T-cell (primary cell): ENCODE measurements at places on chromosomes 1 and 21. TPM values are rescaled to one million over a fixed set of nuclear protein-coding genes. Genes with fewer than 3 reads are reported as not detected.

GRCh38 chr1:49052102-49052501 lies 275.4 kb upstream of the BEND5 start:
- no peak for DNase-seq

DNA sequence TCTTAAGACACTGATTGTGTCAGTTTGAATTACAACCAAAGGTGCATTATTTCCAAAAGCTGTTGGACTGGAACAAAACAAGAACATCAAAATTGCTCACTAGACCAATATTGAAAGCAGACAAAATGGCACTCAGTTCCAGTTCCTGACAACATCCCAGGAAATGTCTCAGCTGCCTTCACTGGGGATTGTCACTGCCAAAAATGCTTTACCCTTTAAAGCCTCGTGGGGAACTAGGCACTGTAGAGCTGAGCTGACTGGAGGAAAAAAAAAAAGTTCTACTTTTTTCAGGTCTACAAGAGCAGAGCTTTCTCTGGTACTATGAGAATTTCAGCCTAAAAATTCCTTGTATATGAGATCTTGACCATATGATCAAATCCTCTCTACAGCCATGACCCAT lies 21.9 kb downstream of the GPR52 start:
- no peak for DNase-seq

Gene SLC26A9
- total RNA-seq: not detected

Gene KLHDC7A
- not detected for total RNA-seq

- DNase-seq: no peak
Measured at GRCh38 chr1:103108376-103109150, at the start of gene COL11A1. Gene COL11A1 (minus strand): TSS chr1:103108522. CDS start chr1:103108178, 344 bp downstream.

- DNase-seq: no peak
Measured at GRCh38 chr1:41804176-41804575, 114.5 kb downstream of the HIVEP3 start.

GRCh38 chr1:233647073-233647472 lies 33.2 kb downstream of the KCNK1 start:
- DNase-seq: no peak

GRCh38 chr1:237528545-237528944 lies 362.2 kb downstream of the ZP4 start:
- DNase-seq: no peak

DNA sequence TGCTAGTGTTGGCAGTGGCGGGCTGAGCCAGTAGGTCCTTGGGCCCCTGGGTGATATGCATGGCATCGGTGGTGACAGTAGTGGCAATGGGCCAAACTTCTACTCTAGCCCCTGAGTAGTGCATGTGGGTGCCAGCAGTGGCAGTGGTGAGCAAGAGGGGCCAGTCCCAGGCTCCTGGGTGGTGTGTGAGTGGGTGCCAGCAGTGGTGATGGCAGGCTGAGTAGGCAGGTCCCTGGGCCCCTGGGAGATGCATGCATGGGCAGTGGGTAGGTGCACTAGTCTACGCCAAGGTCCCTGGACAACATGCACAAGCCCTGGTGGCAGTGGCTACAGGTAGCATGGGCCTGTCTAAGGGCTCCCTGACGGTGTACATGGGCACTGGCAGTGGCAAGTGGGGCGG lies 24.6 kb upstream of the TTC22 start:
- no peak for DNase-seq

GRCh38 chr1:29630756-29631155 lies 394.4 kb downstream of the PTPRU start:
- no peak for DNase-seq

Gene ZNF436
- 4.6 TPM for total RNA-seq

- no peak for DNase-seq
Measured at GRCh38 chr21:34944015-34944755, 104.9 kb downstream of the RUNX1 start.

DNA sequence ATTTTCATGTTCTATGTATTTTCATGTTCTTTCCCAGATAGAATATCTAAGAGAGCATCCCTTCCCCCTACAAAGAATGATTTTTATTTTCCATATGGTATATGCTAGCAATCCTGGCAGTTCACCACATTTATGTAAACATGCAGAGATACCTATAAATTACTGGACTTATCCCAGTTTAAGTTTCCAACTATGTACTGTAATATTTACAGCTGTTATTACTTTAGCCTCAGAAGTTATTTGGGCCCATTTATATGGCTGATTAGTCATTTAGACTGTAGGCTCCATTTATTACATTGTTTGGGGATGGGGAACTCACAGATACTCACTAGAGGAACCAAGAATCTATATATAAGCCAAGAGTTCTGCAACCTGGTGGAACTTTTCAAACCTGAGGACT lies 84.8 kb upstream of the WARS2 start:
- DNase-seq: no peak

Gene TMEM200B
- not detected for total RNA-seq

GRCh38 chr1:21801100-21801499 lies 11.0 kb upstream of the LDLRAD2 start:
- no peak for DNase-seq

DNA sequence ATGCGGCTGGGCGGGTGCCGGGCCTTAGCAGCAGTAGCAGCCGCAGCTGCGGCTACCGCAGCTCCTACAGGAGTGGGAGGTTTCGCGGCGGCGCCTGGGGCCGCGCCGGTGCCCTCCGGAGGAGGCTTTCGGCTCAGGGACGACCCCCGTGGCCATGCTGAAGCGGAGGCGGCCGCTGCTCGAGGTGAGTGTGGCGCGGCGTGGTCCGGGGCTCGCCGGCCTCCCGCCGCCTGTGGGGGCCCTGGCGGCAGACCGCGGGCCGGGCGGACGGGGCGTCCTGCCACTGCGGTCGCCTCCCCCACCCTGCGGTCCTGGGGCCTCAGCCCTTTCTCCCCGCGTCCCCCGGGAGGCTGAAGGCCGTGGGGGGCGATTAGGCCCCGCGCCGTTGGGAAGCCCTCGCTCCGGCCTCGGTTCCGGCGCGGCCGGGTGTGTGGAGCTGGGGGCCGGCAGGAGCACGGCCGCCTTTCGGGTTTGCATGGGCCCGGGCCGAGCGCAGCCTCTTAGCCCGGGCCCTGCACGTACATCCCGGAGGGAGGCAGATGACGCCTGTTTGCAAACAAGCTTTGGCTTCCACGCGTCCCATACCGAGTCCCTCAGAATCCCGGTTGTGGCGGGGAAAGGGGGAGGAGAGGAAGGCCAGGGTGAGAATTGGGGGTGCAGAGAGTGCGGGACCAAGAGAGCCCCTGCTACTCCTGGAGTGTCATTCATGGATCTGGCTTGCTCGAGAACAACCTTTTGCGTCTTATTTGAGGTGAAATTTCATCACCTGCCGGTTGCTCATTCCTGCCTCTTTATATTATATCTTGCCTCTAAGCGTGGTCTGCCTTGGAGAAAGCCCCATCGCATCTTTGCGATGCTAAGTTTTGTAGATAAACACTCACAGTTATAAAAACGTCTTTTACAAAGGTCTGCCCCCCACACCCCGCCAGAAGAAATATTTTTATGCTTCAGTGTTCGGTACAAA lies 613 bp downstream of the ZFYVE9 start:
- peak; percentile 9 for DNase-seq

Gene KCNQ4
- total RNA-seq: 0.26 TPM

Gene BACE2
- 0.68 TPM for total RNA-seq

- DNase-seq: no peak
Measured at GRCh38 chr1:46862348-46862747, 63.5 kb downstream of the CYP4B1 start.

DNA sequence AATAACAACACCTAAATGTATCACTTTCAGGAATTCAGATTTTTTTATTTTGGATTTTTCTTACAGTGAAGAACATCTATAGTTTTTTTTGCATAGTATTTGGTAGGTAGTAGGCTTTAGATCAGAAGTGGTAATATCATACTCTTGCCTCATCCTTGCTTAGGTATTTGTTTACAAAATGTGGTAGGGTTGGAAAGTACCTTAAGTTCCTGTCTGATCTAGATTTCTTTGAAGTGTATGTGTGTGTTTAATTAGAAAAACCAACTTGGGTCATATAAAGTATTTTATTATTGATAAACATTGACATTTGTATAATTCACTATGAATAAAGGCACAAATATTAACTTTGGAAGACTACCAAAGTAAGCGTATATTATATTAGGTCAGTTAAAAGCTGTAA lies 85.3 kb upstream of the GPR88 start:
- no peak for DNase-seq

Gene TFAP2E
- total RNA-seq: 3.1 TPM

Gene GSTM5
- 0.63 TPM for total RNA-seq

DNA sequence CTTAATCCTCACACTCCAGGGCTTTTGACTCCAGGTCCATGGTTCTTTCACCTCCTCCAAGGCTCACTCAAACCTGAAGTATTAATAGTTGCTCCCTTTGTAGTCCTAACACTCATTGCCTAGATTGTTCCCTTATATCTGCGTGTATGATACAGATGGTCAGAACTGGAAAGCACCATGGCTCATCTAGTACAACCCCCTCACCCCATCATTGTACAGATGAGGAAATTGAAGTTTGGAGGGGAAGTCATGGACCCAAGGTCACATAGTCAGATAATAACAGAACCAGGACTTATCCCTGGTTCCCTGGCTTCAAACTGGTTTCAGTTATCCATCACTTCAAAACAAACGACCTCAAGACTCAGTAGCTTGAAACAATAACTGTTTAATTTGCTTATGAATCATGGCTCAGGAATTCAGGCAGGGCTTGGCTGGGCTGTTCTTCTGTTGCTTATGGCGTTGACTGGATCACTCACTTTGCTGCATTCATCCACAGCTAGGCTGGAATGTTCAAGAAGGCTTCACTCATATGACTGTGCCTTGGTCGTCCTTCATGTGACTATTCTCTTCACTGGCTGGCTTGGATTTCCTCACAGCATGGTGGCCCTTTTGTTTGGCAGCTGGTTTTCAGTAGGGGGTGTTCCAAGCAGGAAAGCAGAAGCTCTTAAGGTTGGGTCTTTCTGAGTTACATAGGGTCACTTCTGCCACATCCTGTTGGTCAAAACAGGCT lies 5.0 kb downstream of the NOS1AP start:
- no peak for DNase-seq

- no peak for DNase-seq
Measured at GRCh38 chr1:196858811-196859210, 29.0 kb upstream of the CFHR4 start.

Gene CFHR1
- 0.41 TPM for total RNA-seq

DNA sequence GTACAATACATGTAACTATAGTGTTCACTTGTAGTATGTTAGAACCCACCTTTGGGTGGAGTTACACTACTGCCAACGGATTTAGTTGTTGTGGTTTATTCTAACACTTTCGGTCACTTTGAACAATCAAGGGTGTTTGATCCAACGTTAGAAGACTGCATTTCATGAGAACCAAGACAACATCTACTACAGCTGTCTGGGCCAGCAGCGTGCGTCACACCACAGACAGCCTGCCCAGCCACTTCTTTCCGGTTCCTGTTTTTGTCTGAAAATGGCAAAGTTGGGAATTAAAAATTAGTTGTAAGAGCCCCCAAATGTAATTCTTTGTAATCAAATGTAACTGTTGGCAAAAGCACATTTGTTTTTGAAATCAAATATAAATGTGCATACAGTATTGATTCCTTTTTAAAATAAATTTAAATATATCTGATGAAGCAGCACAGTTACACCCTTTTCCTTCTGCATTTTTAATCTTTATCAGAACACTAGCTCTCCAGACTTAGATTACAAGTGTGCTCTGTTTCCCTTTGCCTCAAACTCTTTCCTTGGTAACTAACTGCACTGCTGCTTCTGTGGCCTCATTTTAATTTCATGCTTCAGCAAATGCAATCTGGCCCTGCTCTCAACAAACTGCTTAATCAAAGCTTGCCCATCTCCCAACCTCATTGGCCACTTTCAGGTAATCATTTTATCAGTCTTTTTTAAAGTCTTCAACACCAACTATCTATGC lies 86.6 kb upstream of the DPH5 start:
- peak; percentile 71 for DNase-seq

GRCh38 chr1:243394066-243394465 lies 138.2 kb downstream of the SDCCAG8 start:
- no peak for DNase-seq

DNA sequence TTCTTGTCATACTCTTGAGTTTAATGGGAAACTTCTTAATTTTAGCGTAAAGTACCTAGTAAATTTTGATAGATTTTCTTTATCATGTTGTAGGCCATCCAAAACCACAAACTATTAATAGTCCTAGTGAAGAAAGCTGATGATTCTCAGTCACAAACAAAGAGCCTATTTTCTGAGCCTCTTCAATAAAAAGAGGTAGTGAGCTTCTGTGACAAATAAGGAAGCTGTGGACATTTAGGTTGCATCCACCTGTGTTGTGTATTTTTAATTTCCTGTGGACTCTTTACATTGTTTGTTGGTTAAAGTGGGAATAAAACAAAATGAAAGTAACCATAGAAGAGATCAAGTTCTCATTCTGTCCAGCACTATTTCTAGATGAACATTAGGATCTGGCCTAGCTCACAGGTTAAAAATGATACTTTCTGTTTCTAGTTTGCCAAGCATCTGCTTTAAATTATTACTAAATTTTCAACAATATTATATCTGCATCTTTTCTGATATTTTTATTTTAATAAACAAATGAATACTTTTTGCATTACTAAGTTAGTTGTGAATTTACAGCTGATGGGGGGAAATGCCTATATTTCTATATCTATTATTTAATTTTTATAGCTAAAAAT lies 702.2 kb upstream of the ADGRL4 start:
- no peak for DNase-seq
